ENCODE measurements at places on chromosomes 5 and 9.

- DNase-seq, result no peak
These were observed 93.1 kb upstream of the S1PR3 start for GRCh38 chr9:88898039-88898720.

DNA sequence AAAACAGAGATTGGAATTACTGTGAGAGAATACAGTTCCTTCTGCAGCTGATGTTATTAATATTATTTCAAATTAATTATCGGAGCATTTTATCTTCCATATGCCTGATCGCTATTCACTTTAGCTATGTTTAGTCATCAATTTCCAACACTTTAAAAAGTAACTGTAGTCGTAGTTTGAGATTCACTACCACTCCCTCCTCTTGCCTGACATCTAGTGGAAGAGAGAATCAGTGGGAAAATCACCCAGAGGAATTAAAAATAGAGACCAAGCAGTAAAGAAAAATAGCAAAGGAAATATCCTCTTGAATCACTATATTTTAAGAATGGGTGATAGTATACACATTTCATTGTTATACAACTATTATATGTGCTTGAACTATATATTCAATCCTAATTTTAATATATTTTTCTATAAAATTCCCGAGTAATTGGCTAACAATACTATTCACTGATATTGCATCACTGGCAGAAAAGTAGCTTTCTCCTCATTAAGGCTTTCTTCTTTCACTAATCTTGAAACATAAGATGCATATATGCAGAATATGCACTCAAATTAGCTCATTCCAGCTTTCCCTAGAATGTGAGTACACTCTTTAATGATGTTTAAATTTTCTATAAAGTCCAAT is 708.7 kb downstream of the CDH9 start:
- no peak for DNase-seq

DNA sequence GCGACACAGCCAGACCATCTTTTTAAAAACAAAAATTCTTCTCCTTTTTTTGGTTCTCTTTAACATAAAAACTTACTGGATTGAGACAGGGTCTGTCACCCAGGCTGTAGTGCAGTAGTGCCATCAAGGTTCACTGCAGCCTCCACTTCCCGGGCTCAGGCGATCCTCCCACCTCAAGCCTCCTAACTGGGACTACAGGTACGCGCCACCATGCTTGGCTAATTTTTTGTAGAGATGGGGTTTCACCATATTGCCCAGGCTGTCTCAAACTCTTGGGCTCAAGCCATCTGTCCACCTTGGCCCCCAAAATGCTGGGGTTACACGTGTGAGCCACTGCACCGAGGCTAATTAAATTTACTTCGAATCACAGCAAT is 13.8 kb downstream of the HNRNPK start:
- DNase-seq, result no peak

DNA sequence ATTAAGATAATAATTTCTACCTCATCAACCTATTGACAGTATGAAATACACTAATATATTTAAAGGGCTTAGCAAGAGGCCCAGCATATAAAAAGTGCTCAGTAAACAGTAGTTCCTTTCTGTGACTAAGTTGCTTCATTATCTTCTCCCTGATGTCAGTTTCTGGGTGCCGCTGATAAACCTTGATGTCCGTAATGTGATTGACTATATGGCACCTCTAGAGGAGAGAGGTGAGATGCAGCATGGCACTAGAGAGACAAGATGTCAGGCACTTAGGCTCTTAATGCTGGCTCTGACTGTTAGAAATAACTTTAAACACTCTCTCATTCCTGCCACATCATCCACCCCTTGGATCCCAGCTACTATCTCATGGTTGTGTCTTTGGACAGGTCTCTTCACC is 455.9 kb upstream of the KLF4 start:
- no peak for DNase-seq

DNA sequence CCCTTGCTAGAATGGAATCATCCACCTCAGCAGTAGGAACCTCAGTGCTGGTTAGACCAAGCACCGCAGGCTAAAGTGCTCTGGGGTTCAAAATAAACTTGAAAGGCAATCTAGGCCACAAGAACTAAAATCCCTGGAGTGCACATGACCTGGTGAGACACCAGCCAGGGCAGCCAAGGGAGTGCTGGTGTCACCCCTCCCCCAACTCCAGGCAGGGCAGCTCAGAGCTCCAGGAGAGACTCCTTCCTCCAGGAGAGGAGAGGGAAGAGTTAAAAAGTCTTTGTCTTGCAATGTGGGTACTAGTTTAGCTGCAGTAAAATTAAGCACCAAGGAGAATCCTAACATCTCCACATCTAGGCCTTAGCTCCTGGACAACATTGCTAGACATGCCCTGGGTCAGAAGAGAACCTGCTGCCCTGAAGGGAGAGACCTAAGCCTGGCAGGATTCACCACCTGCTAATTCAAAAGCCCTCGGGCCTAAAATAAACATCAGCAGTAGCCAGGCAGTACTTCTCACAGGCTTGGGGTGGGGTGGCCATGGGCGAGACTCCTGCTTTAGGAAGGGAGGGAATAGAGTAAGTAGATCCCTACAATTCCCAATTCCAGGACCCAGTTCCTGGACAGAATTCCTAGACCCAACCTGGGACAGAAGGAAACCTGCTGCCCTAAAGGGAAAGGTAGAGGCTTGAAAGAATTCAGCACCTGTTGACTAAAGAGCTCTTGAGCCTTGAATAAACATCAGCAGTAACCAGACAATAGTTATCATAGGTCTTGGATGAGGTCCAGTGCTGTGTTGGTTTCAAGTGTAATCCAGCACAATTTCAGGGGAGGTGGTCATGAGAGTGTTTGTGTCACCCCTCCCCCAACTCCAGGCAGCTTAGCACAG is 25.8 kb downstream of the UGT3A2 start:
- no peak for DNase-seq

DNA sequence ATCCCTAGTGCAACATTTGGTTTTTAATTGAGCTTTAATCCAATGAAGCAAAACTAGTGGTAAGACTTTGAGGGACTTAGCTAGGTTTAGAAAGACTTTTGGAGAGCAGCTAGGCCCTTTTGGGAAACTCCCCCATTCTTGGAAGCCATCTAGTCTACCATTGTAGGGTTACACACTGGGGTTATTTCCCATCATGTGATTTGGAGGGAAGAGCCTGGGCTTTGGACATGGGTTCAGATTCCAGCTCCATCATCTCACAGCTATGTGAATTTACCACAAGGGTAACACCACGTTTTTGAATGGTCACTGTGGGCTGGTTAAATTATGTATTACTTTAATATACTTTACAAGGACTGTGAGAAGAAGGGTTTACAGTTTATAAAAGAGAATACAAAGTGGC is 18.3 kb upstream of the TNFSF15 start:
- no peak for DNase-seq

- no peak for DNase-seq
These were observed 225.1 kb downstream of the PDZD2 start for GRCh38 chr5:31863991-31864411.

GRCh38 chr5:32713361-32713769 is 2.2 kb downstream of the NPR3 start:
- DNase-seq, result no peak

DNA sequence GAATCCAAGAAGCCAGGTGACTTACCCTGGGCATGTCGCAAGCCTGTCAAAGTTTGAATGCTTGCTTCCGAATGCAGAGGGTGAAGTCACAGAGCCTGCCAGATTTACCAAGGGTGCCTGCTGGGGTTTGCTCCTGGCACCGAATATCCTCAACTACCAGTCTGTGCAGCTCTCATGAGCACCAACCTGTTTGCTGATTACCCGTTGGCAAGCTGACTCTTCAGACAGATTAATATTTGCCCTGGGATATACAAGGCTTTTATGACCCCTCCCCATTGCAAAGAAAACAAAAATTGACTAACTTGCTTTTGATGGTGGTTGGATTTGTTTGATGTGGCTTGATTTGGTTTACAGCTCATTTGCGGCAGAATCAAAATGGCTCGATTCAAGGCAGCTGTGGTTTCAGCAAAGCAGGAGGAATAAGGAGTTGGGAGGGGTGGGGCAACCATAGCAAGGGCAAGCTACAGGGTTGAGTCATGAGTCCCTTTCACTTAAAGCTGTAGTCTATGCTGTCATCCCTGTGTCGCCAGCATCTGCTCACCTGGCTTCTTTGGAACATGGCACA is 82.3 kb upstream of the AGXT2 start:
- peak; percentile 56 for DNase-seq

- no peak for DNase-seq
These were observed at the start of gene GRIA1 for GRCh38 chr5:153490118-153491037. Gene GRIA1 (plus strand): TSS chr5:153490670.

DNA sequence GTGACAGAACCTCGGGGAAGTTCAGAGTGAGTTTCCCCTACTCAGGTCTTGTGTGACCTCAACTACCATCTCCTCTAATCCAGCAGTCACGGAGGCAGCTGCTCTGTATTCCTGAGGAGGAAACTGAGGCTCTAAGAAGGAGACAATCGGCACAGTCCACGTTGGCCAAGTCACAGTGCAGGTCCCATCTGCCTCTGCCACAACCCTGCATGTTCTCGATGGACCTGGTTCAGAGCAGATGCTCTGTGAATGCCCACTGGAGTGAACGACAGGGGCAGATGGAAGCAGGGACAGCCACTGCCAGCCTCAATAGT is 722 bp upstream of the ERGIC1 start:
- no peak for DNase-seq

DNA sequence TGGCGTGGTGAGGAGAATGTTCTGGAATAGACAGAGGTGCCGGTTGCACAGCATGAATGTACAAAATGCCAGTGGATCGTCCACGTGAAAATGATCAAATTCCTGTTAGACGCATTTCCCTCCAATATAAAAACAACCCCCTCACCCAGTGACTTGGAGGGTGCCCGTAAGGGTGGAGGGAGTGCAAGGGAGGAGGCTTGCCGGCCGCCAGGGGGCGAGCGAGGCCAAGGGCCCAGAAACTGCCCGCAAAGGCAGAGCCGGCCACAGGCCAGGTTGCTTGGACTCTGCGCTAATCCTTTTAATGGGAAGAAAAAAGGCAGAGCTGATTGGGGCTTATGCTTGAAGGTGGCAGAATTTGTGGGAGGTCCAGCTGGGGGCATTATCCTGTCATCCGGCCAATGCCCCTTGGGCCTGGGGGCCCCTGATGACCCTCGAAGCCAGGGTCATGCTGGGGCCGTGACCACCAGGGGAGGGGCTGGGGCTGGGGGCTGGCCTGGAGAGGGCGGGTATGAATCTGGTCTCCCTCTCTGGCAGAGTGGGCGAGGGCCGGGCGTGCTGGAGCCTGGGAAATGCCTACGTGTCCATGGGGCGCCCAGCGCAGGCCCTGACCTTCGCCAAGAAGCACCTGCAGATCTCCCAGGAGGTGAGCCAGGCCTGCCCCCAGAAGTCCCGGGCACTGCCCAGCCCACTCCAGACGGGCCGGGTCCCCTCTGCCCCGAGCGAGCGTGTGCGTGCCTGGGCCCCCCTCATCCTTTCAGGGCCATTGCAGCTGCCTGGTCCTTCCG is 12.0 kb downstream of the GPSM1 start:
- DNase-seq, result no peak

- DNase-seq, result no peak
These were observed 49.0 kb downstream of the NDUFAF2 start for GRCh38 chr5:60993875-60994571.

DNA sequence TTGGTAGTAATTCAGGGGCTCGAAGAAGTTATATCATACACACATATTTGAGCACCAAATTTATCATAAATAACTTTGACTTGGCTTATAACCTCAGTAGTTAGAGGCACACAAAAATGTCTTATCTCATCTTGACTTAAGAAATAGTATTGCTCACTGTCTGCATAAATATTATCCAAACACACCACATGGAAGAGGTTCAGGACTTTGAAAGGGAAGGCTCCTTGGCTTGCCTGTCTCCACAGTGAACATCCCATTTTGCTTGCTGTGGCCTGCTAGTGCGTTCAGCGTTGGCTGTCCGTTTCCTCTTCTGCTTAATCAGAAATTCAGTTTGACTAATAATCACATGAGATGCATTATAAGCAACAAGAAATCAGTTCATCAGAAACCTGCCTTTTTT is 13.9 kb downstream of the GRXCR2 start:
- no peak for DNase-seq

DNA sequence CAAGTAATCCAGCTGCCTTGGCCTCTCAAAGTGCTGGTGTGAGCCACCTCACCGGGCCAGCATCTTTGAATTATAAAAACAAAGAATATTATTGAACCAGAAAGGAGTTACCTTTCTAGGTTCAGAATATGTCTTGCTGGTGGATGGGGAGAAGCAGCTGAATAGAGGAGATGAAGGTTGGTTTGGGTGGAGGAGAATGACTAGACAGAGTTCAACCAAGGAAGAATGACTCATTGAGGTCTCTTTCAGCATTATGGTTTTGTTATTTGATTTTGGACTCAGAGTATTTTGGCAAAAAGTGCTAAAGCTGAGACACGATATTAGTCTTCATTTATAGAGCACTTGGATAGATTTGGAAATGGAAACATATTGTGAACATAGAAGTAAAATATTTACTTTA is 75.2 kb upstream of the MPDZ start:
- DNase-seq, result no peak

- DNase-seq, result no peak
These were observed 94.6 kb downstream of the KDM4C start for GRCh38 chr9:6852243-6852963.

- no peak for DNase-seq
These were observed 194.9 kb downstream of the PALM2AKAP2 start for GRCh38 chr9:109974918-109975276.

GRCh38 chr9:75226403-75227139 is 138.3 kb downstream of the OSTF1 start:
- no peak for DNase-seq

DNA sequence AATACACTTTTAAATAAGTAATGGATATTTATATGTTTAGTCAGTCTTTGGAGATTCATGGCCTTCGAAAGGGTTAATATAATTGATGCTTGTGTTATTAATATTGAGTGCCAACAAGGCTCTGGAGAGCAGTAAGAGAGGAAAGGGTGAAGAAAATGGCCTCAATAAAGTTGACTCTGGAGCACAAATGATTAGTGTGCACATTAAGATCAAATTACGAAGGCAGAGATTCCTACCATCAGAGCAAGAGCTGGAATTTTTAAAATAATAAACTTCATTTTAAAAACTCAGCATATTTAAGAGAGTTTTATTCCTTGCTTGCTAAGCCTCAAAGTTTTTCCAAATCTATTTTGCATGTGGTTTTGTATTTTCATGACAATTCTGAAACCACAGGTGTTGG is 14.8 kb downstream of the SLC44A1 start:
- no peak for DNase-seq

DNA sequence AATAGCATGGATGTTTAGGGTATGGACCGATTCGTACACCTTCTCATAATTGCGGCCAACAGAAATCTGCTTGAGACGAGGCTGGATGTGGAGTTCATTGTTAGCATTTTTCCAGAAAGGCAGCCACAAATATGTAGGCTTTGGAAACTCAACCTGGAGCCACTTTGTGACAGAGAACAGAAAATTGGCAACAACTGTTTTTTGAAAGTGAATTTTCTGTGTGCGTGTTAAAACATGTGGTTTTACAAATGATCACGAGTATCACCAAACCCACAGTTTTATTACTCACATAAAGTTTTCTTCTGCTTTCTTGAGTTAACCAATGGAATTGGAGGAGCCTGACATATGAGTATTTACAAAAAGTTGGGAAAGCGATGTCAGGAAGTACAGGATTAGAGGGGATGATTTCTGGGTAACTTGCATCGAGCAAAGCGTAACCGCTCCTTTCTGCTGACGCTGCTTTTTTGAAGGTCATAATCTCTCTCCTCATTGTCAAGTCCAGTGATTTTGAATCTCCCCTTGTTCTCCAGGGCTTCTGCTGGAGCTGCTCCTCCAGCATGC is 138.5 kb upstream of the TAF11L2 start:
- DNase-seq, result peak; percentile 23

GRCh38 chr9:129567842-129568559 is 52.9 kb downstream of the C9orf50 start:
- no peak for DNase-seq

- DNase-seq, result no peak
These were observed 529.1 kb upstream of the SEMA6A start for GRCh38 chr5:117103703-117104102.

GRCh38 chr9:123544007-123544827 is 188.2 kb downstream of the CRB2 start:
- DNase-seq, result no peak

Data from lower leg skin (tissue), 4 donors.